ENCODE measurements at places on chromosomes 1 and 21.

DNA sequence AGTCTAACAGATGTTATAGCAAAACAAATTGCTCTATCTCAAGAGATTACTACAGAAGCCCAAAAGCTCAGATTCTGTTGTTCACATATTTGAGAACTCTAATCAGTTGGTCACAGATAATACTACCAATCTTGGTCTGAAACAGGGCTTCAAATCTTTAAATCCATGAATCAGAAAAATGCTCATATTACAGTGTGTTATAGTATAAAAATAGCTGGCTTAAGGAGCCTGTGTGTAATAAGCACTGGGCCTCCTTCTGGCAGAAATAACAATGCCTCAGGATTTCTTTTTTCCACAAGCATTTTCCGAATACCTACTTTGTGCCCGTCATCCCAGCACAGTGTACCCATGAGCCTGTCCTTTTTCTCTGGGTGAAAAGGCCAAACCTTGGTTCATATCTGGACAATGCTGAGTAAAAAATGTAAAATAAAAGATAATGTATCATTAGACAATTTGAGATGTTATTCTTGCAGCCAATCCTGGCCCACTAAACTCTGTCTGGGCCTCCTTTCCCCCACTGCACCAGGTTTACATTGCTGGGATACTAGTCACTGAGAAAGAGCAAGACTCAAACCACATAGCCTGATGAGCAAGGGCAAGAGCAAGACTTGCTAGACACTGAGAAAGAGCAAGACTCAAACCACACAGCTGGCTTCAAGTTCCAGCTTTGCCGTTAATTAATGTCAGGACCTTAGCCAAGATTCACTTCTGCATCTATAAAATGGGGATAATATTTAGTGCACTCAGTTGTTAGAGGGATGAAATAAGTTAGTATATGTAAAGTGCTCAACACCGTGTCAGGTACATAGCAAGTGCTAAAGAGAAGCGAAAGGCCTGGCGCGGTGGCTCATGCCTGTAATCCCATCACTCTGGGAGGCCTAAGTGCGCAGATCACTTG lies 17.0 kb upstream of the ADAR start:
- peak; percentile 8 for DNase-seq

GRCh38 chr1:39238476-39238875 lies 34.0 kb downstream of the MACF1 start:
- peak; percentile 42 for DNase-seq

DNA sequence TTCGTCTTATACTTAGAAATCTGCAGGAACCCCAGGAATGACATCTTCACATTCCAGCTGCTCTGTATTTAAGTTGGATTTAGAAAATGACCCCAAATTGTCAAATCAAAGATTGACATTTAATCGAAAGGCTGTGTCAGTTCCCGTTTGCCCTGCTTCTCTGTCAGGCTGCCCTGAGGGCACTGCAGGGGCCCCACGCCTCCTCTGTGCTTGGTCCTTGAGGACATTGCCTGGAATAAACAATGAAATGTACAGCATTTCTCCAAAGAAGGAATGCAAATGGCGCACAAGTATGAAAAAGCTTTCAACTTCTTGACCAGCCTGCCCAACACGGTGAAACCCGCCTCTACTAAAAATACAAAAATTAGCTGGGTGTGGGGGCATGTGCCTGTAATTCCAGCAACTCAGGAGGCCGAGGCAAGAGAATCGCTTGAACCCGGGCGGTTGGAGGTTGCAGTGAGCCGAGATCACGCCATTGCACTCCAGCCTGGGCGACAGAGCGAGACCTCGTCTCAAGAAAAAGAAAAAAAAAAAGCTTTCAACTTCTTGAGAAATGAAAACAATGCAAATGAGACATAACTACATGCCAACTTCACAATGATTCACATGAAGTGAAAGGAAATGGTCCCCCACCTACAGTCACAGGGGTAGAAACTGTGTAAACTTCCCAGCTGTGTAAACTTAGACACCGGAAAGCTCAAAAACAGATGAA lies 3.0 kb downstream of the TMPRSS3 start:
- DNase-seq: no peak

GRCh38 chr1:68181165-68181556 lies 51.2 kb downstream of the WLS start:
- DNase-seq: no peak

DNA sequence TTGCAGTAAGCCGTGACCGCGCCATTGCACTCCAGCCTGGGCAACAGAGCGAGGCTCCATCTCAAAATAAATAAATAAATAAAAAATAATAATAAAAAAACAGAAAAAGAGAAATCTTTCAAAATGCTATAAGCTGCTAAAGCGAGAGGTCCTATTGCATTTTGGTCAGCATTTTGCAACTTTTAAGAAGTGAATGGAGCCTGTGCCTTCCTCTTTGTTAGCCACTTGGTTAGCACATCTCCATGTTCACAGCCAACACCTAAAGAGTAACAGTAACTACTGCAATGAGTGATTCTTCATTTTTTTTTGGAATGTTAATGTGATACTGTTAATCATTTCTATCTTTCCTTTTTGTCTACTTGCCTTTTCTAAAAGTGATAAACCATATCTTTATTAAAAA lies 80.6 kb downstream of the ERG start:
- DNase-seq: no peak

- DNase-seq: no peak
Observed at GRCh38 chr21:43597052-43597451, 62.2 kb downstream of the HSF2BP start.

DNA sequence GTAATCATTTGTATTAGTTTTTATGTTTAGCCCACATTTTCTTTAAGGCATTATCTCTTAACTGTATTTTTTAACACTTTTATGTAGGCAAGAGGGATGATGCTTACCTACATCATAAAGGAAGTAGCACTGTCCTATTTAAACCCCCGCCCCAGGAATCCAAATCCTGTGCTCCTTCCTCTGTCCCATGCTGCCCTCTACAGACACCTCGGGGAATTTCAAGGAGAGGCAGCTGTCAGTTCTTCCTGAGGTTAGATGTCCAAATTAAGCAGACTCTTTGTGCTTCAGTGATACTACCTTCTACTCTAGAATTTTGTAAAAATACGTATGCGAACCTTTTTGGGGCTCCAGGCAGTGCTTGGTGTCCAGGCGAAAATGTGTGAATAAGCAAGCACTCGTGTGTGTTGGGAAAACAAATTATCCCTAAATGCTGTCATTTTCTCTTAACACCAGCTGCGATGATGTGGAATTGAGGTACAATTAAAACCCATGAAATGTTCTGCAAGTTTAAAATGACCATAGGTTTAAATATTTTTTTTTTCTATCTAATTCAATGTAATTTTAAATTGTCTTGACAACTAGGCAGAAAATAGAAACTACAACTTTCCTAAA lies 19.2 kb downstream of the CRCT1 start:
- no peak for DNase-seq

GRCh38 chr1:156931974-156932710 lies 11.7 kb downstream of the LRRC71 start:
- DNase-seq: no peak

DNA sequence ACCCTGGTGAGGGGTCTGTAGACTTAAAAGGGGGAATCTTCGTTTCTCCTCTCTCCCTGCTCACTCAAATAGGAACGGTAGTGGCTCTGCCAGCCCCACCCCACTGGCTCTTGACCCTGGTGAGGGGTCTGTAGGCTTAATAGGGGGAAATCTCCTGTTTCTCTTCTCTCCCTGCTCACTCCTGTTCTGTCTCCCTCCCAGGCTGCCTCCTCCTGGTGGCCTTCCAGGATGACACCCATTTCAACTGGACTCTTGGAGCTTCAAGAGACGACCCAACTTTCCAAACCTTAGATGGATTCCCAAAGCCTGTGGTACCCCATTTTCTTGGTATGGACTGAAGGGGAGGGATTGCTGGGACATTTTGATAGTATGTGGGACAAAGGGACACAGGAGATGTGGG lies 1.4 kb upstream of the EPHB2 start:
- no peak for DNase-seq

- no peak for DNase-seq
Observed at GRCh38 chr21:34669149-34669879, 520 bp downstream of the CLIC6 start.

DNA sequence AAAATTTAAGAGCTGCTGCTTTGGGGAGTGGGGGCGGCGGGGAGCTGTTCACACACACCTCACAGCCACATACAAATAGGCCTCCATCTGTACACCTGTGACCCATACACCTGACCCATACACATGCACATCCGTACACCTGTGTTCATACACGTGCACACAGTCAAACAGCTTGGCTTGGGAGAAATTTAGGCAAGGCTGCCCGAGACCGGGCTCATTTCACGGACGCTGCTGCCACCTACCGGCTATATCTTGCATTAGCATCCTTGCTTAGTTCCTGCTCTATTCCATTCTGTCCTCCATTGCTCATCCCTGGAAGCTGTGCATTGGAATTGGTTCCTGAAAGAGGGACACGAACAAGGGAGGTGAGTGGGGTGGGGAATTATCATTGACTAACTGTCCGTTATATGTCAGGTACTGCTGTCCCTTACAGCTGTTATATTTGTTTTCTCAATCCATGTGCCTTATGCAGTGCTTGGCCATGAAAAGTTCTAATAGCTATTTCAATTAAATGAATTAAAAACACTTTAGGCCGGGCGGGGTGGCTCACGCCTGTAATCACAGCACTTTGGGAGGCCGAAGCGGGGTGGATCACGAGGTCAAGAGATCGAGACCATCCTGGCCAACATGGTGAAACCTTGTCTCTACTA lies 37.1 kb upstream of the EPB41 start:
- peak; percentile 44 for DNase-seq

- no peak for DNase-seq
Observed at GRCh38 chr1:150118716-150119115, 31.0 kb upstream of the PLEKHO1 start.

GRCh38 chr1:91795591-91796389 lies 90.2 kb downstream of the TGFBR3 start:
- DNase-seq: peak; percentile 91

DNA sequence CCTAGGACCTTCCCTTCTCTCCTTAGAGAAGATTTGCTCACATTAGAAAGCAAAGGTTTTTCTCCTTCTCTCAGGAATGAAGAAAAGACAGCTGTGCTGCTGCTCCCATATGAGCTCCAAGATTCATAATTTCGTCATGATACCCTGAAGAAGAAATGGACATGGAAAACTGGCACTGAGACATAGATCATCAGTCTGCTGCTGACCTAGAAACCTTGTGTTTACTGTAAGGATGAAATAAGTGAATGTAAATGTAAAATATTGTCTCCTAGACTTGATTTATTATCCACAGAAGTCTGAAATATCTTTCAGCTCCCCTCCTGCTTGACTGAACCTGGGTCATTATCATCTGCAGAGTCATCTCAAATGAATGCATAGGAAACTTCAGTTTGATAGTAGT lies 77.9 kb downstream of the ZC3H11B start:
- DNase-seq: no peak

Data from fibroblast of gingiva (primary cell).